SJSA1 (cell line): ENCODE measurements at places on chromosomes 13 and 19. TPM values are rescaled to one million over a fixed set of nuclear protein-coding genes. Genes with fewer than 3 reads are reported as not detected.

ZNF723 gene
- not detected in 2 replicates for total RNA-seq

ONECUT3 gene
- not detected in 2 replicates for total RNA-seq

AMH gene
- total RNA-seq, result 0.58 TPM in 1 of 2 replicates, not detected in the other

WTIP gene
- total RNA-seq, result 41.5 and 53.0 TPM in 2 replicates

OR7A17 gene
- not detected in 2 replicates for total RNA-seq

SIGLEC7 gene
- not detected in 2 replicates for total RNA-seq

RNF225 gene
- 0.53 TPM in 1 of 2 replicates, not detected in the other for total RNA-seq

LIM2 gene
- not detected in 2 replicates for total RNA-seq

DLEU7 gene
- not detected in 2 replicates for total RNA-seq

SPACA7 gene
- total RNA-seq, result not detected in 2 replicates
